HAP-1 (cell line): ENCODE measurements at places on chromosomes 7 and 10.

- DNase-seq = peak; percentile 36
Observed at GRCh38 chr7:70775570-70776156, 356.3 kb upstream of the GALNT17 start.

DNA sequence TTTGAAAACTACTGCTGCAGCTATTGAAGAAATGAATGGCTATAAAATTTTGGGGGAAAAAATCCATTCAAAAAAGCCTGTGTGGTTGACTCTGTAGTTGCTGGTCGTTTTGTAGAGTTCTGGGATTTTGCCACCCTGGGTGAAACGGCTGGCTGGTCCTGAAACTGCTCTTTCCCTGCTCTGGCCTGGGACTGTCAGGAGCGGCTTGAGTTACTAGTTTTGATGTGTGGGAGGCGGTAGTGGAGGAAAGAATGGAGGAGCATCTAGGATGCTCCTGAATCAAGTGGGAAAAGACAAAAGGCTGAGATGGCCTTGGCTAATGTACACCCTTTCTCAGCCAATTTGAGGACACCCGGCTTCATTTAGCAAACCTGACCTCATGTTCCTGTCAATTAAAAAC lies 72.5 kb downstream of the ZNF365 start:
- DNase-seq = no peak

- no peak for DNase-seq
Observed at GRCh38 chr10:31064348-31064747, 32.7 kb upstream of the ZNF438 start.

GRCh38 chr10:3635211-3635671 lies 149.8 kb downstream of the KLF6 start:
- no peak for DNase-seq

GRCh38 chr10:117804470-117805011 lies 242.2 kb downstream of the RAB11FIP2 start:
- no peak for DNase-seq

DNA sequence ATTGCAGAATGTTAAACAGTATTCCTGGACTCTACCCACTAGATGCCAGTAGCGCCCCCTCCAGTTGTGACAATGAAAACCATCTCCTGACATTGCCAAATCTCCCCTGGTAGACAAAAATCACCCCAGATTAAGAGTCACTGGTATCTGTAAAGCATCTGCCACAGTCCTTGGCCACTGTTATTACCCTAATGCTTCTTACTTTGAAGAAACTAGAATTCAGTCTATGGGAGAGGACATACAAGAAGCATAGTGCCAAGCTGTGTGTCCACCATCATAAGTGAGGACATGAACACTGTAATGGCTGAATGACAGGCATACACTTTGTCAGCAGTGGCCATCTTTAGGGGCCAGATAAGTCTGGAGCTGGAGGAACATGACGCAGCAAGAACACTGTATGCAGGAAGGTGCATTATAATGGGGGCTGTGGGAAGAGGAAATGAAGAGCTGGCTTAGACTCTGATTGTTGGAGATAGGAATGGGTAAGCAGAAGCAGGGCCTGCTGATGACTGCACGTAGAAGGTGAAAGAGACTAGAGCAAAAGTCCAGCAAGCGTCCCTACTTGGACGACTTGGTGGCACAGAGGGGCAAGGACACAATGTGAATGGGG lies 32.5 kb downstream of the CBX3 start:
- DNase-seq = no peak

DNA sequence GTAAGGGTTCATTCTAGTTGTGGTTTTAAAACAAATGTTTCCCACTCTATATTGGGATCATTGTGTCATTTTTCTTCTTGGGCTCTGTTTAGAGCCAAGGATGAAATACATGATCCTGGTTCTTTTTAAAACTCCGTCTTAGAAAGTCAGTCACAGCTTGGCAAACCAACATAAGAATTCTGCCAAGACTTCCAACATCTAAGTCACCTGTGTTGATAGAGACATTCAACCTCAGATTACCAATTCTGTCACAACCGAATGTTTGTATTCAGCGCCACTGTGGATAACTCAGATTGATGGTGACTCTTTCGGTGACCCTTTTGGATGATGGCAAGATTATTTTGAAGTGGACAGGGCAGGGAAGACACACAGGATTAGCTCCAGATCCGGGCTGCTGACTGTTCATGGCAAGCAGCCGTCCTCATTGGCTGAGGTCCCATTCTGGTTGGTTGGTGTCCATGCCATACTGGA lies 255.4 kb downstream of the ARHGAP21 start:
- DNase-seq = no peak

GRCh38 chr7:123398921-123399320 lies 135.5 kb downstream of the IQUB start:
- DNase-seq = no peak

GRCh38 chr7:105985229-105985628 lies 22.2 kb downstream of the CDHR3 start:
- no peak for DNase-seq

- no peak for DNase-seq
Observed at GRCh38 chr7:154886591-154886990, 116.3 kb downstream of the PAXIP1 start.

DNA sequence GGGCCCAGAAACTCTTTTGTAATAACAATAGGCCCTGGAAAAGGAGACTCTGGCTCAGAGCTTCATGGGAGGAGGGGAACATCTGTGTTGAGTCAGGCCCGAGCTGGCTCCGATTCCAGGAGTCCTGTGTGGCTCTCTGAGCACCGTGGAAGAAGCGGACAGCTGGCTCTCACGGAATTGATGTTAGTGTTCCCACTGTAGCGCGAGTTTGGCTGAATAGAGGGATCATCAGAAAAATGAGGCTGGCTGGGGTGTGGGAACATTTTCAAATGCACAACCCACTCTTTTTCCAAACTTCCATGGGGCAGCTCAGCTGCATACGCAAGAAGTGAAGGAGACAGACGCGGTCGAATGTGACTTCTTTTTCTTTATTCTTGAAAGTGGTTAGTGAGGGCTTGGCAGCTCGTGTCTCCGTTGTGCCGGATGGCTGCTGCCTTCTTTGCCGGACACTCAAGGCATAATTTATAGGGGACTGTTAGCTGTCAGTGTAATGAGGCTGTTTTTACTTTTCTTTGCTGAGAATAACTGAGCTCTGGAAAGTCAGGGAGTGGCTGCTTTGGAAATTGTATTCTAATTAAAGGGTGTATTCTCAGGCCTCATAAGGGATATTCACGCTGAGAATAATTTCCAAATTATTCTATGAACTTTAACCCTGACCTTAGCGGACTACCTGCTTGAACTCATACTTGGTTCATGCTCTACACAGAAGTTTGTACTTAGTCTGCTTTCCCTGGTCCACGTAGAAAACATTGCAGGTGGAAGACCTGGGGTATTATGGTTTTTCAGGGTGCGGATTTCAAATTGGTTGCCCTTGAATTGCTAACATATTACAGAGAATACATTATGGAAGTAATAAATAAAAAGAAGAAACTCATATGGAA lies 23.1 kb downstream of the MDFIC start:
- DNase-seq = no peak

DNA sequence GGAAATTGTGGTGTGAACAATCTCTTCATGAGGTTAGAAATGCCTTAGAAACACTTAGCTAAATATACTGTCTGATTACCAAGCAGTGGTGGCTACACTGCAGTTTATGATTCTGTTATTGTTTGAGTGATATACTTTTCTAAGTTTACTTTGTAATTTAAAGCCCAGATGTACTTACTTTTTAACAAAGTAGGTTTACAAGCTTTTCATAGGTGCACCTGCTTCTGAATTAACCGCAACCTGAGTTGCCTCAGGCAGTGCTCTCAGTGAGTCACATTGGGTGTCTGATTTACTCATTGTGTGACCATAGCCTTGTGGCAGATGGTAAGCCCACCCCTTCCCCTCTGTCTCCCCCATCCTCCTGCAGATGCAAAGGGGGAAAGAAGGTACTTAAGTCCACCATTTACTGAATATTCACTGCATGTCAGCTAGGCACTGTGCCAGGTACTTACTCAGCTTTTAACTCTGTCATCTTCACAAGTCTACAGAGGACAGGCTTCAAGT lies 9.0 kb downstream of the MTURN start:
- peak; percentile 60 for DNase-seq

DNA sequence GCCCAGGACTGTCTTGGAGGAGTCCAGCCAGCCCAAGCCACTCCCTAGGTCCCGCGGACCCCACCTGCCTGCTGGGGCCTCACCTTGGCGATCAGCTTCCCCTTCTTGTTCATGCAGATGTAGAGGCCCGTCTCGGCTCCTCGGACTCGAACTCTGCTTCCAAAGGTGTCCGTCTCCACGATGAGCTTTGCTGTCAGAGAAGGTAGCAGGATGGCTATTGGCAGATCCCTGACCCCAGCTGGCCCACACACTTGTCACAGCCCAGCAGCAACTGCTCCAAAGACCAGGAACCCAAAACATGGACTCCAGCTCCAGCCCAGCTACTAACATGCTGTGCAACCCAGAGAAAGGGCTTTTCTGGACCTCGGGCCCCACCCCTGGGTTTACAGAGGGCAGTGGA lies 4.5 kb downstream of the FGF8 start:
- DNase-seq = no peak

DNA sequence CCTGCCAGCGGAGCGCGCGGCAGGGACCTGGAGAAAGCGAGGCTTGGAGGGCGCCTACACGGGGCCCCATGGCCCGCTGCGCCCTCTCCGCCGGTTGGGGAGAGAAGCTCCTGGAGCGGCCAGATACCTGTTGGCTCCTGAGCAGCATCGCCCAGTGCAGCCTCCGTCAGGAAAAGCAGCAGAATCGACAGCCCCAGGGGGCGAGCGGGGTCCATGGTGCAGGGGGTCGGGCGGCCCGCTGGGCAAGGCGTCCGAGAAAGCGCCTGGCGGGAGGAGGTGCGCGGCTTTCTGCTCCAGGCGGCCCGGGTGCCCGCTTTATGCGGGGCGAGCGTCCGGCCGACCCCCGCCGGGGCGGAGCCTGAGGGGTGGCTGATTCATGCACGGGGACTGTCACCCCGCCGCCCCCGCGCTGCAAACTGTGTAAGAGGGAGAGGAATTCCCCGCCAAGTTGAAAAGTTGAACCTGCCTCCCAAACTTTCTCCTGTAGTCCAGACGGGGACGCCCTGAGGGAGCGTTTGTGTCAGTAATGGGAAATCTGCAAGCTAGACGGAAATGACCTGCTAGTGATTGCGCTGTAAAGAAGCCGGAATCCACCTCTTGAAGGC lies at the start of gene TFPI2:
TFPI2 (minus strand) TSS at position 290 of the 605 bp plus-strand sequence; CDS start at position 215, 75 bp downstream.
- DNase-seq = no peak

GRCh38 chr7:50564640-50565558 lies at the start of gene DDC:
Gene DDC, minus strand, starts transcription at chr7:50565405. Its CDS starts 21,320 bp downstream, at chr7:50544085.
- no peak for DNase-seq

- DNase-seq = no peak
Observed at GRCh38 chr7:50954716-50955115, 172.0 kb upstream of the GRB10 start.

GRCh38 chr7:111528331-111528730 lies 34.0 kb downstream of the IMMP2L start:
- no peak for DNase-seq
